ENCODE measurements at places on chromosomes 1 and 21. TPM values are rescaled to one million over a fixed set of nuclear protein-coding genes. Genes with fewer than 3 reads are reported as not detected.

DNA sequence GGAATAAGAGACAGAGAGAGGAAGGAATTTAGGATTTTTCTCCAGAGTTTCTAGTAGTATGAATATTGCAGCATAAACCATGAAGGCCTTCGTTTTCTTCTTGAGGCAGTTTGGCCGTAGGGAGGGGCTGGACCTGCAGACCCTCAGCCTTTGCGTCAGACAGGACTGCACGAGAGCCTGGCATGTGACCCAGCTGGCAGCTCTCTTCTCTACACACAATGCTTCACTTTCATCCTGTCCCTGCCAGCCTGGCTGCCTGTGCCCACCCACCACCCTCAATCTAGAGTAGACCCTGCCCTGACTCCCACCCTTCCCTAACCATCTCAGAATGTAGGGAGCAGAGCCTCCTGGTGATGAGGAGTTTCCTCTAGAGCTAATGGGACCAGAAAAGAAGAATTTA, 1.6 kb downstream of the CA14 start:
- DNase-seq: no peak

- DNase-seq: peak; percentile 22
Measured at GRCh38 chr1:17355898-17356297, 16.1 kb upstream of the PADI6 start.

- no peak for DNase-seq
Measured at GRCh38 chr1:50975436-50975835, 5.4 kb downstream of the CDKN2C start.

- DNase-seq: no peak
Measured at GRCh38 chr1:37069406-37069805, 35.1 kb upstream of the GRIK3 start.

DNA sequence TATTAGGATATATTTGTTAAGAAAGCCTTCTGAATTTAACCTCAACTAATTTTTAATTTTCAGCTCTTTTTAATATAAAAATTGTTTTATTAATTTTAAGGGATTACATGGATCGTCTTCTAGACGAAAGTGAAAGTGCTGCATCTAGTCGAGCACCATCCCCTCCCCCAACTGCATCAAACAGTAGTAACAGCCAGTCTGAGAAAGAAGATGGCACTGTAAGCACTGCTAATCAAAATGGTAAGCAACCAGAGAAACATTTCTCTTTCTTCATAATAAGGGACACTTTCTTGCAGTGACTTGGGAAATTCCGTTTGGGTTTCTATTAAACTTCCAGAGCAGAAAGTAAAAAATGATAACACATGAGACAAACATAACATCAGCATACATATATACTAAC, 56.9 kb downstream of the MIER1 start:
- DNase-seq: peak; percentile 29

Gene ACTN2
- not detected for polyA plus RNA-seq

DNA sequence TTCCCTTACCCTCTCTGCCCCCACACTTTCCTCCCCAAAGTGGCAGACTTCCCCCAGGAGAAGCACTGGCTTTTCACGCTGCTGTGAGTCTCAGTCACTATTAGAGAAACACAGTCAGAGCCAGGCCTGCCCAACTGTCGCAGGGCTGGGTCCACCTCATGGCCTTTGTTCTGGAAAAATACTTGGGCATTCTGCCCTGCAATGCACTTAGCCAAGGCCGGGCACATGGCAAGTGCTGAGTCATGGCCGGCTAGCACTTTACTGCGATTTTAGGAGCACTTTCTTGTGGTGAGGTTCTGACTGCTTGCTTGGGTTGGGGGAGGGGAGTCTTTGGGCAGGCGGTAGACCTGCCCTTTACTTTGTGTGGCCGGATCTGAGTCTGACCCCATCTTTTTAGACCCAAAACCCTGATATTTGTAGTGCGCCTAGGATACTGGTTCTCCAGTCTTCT, 7.7 kb downstream of the EPHX1 start:
- DNase-seq: no peak

GRCh38 chr1:233144434-233144833, 151.1 kb downstream of the PCNX2 start:
- DNase-seq: no peak

Gene DENND2D
- 48.0 TPM for polyA plus RNA-seq

Gene IQGAP3
- 0.07 TPM for polyA plus RNA-seq

DNA sequence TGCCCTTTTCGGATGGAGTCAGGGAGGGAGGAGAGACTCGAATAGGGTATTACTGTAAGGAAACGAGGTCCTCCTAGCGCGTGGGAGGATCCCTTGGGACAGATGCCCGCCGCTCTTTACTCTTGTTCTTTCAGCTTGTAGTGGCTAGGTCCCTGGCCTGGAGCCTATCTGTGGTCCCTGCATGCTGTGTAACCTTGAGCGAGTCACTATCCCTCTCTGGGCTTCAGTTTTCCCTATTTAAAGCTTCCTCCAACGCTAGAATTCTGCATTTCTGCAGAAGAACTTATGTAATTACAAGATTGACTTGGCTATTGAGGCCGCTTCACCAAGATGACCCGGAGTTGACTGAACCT, 744 bp downstream of the MIER1 start:
- DNase-seq: no peak

DNA sequence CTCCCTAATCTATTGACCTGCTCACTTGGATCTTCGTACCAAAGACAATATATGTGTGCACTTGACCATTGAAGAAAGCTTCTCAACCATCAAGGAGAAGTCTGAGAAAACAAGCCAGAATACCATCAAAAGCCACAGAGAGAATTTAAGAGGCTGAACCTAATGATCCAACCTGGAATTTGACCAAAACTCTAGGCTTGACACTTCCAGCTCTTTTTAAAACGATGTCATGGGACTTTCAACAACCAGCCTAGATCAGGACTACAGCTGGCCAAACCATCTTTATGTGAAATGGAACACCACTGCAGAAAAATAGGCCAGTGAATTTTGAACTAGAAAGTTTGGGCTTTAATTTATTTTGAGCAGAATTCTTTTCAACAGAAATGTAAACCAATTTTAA, 444.4 kb downstream of the LTN1 start:
- no peak for DNase-seq

Gene PDZK1
- not detected for polyA plus RNA-seq

DNA sequence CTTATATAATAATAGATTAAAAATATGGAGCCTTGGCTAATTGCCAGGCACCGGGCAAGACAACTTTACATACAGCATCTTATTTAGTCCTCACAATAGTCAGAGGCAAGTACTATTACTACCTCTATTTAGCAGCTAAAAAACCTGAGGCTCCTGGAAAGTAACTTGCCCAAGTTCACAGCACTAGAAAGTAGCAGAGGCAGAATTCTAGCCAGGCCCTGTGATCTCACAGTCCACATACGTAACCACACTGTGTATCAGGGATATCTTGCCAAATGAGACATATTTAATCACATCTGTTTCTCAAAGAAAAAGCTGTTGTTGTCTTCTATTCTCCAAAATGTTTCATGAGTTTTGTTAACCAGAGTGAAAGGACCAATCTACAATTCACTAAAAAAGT, 378.5 kb downstream of the PLPP3 start:
- DNase-seq: no peak

Gene CXADR
- polyA plus RNA-seq: not detected

DNA sequence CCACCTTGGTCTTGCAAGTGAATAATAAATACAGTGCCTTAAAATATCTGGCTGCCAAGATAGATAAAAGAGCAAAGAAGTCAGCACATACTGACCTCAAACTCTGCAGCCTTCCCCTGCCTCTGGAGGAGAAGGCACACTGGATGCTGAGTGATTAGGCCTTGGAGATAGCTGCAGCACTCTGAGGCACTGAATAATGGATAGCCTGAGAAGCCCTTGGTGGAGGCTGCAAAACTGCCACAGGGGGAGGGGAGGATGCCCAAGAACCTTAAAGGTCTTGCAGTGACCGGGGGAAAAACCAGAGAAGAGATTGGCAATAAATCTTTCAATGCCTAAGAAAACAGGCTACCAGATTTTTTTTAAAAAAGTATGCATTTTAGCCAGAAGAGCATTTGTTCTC, 167.4 kb upstream of the PRMT6 start:
- DNase-seq: no peak

- DNase-seq: no peak
Measured at GRCh38 chr1:100430325-100430756, 78.0 kb downstream of the CDC14A start.

GRCh38 chr1:110420874-110421793, 13.6 kb upstream of the LAMTOR5 start:
- DNase-seq: no peak

GRCh38 chr1:2314803-2315673, 76.3 kb downstream of the MORN1 start:
- peak; percentile 81 for DNase-seq

- no peak for DNase-seq
Measured at GRCh38 chr21:34802180-34802899, 133.5 kb downstream of the CLIC6 start.

DNA sequence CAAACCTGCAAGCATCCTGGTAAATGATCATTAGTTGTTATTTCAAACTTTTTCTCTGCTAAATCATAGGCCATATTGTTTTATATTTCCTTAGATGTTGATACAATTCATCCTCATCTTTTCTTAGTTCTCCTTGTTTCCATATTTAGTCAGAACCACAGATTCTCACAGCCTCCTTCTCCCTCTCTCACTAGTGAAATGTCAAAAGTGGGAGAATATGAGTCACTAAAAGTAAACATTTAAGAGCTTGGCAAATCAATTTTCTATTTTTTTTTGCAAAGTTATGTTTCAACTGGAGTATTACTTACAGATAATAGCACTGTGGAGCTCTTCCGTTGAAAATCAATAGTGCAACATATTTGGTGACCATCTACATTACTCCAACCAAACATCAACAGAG, 308.8 kb downstream of the COL11A1 start:
- no peak for DNase-seq

DNA sequence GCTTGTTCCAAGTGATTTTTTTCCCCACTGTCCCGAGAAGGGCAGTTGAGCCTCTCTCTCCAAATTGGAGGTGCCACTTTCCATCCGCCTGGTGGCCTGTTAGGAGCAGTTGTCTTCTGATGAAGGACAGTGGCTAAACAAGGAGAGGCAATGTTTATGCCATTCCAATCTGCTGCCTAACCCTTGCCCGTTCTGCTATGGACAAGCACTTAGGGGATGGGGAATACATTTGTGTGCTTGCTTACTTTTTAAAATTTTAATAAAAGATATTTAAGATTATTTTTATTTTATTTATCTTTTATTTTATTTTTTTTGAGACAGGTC, 12.0 kb downstream of the COQ8A start:
- no peak for DNase-seq

DNA sequence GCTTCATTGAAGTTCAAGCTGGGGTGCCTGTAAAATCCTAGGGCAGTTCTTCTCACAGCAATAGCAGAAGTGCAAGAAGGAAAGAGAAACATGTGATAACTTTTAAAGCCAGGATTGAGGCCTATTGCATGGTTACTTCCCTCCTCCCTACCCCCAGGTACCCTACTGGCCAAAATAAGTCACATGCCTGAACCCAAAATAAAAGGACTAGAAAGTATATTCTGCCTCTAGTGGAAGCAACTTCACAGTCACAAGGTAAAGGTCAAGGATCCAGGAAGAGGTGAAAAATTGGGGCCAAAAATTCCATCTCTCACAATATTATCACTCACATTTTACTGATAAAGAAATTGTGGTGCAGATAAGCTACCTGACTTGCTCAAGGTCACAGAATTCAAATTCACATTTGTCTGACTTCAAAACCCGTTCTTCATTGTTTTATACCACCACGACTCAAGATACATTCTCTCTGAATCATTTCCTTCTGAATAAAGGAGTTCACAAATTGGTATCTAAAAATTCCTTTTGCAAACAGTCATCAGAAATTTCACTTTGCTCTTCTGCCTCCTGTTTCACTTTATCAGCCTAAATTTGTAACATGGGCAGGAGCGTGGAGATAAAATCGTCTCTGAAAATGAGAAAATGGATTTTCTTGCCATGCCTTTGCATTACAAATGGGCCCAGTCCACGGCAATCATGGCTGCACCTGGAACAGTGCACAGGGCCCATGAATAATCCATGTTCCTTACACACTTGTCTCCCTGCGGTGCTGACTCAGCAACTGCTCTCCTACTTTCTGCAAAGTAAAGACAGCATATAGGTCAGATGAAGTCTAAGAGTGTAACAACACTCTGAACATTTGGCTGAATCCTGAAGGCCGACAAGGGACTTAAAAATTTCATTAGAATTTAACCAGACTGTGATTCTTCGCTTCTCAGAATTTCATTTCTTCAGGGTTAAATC, 485.3 kb upstream of the NFIA start:
- no peak for DNase-seq

Gene PTGFRN
- not detected for polyA plus RNA-seq

Gene CHIA
- not detected for polyA plus RNA-seq

Gene MDM4
- 95.7 TPM for polyA plus RNA-seq

- no peak for DNase-seq
Measured at GRCh38 chr1:6397844-6398441, 4.4 kb upstream of the ACOT7 start.

Gene ADCY10
- polyA plus RNA-seq: not detected

Gene MCOLN2
- polyA plus RNA-seq: 23.9 TPM

GRCh38 chr1:217091561-217091960, 368.3 kb upstream of the ESRRG start:
- no peak for DNase-seq

Gene FAM78B
- polyA plus RNA-seq: 0.22 TPM

Gene BACE2
- 40.8 TPM for polyA plus RNA-seq

DNA sequence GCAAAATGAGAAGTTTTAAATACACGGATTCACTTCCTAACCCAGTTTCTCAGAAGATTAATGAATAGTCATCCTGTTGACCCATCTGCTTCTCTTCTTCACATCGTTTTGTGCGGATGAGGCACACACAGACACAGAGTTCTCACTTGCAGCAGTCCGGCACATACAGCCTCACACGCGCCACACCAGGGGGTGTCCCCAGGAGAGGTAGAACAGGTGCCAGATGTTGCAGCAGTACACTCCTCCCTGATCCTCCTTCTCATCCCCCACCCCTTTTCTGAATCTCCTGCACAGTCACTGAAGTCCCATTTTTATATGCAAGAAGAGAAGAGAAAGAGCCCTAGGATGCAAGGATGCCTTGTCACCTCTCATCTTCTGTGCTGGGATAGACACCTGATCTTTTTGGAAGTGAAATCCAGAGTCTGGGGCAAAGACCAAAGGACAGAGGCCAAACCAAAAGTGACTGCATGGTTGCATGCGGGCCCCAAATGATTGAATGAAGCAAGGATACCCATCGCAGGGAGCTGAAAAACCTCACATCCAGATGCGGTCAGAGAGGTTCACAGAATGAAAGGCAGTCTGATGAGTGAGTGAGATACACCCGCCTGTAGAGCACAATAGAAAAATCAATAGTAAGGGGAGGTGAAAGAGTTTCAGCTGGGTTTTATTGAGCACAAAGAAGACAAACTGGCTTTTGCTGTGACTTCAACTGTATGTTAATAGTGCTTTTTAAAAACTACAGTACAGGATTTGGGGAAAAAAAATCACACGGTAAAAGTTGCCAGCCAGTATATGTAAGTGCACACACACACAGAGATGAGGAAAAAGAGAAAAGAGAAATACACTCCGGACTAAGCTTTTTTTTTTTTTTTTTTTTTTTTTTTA, 28.9 kb downstream of the PBX1 start:
- DNase-seq: no peak
